Thyroid gland (tissue), 4 donors: ENCODE measurements at places on chromosomes 5 and 9. TPM values are rescaled to one million over a fixed set of nuclear protein-coding genes. Genes with fewer than 3 reads are reported as not detected.

CDH9 gene
- total RNA-seq, result not detected

FAM153A gene
- 0.81 TPM for total RNA-seq

KIF20A gene
- total RNA-seq, result not detected

TAF11L8 gene
- not detected for total RNA-seq

TAF1L gene
- not detected for total RNA-seq

OR4F3 gene
- total RNA-seq, result 0.45 TPM

CCNJL gene
- 11.8 TPM for total RNA-seq

- no peak for DNase-seq
These were observed 17.9 kb downstream of the STARD4 start for GRCh38 chr5:111494355-111494999.

GRCh38 chr9:134895908-134896833, 15.6 kb downstream of the FCN2 start:
- DNase-seq, result peak; percentile 85

DNA sequence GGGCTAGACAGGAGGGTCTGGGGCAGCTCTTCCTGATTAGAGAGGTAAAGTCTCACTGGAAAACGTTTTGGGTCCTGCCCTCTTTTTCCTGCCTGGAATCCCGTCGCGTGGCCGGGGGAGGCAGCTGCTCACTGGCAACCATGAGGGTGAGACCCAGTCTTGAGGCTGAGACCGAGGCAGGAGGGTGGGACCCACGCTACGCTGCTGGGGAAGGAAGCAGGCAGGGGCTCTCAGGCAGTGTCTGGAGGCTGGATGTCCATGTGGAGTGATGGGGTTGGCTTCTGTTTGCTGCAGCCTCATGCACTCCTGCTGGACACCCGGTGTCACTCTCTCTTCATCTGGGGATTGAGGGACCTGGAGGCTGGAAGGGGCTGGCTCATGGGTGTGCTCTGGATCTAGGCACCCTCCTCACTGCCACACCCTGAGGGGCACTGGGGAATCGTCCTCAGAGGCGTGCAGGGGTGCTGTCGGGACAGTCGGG, 11.3 kb upstream of the SLC2A6 start:
- no peak for DNase-seq

DNA sequence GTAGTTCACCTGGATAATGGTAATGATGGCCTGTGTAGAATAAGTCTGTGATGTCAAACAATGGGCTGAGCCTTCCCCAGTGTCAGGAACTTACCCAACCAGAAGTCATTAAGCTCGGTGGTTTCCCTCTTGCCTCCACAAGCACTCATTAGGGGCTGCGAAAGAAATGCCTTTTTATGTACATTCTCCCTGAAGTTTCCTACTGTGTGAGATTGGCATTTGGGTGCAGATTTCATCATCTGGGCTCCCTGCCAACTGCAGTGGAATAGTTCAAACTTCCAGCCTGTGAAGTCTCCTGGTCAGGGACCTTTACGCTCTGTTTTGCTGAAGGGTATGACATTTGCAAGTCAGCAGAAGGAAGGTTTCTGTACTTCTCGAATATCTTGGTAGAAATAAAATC, 41.6 kb upstream of the TMEM215 start:
- peak; percentile 28 for DNase-seq

GRCh38 chr9:98219794-98220370, 27.4 kb upstream of the CORO2A start:
- DNase-seq, result no peak

- DNase-seq, result no peak
These were observed 89.0 kb downstream of the PLPP1 start for GRCh38 chr5:55445791-55446190.

DNA sequence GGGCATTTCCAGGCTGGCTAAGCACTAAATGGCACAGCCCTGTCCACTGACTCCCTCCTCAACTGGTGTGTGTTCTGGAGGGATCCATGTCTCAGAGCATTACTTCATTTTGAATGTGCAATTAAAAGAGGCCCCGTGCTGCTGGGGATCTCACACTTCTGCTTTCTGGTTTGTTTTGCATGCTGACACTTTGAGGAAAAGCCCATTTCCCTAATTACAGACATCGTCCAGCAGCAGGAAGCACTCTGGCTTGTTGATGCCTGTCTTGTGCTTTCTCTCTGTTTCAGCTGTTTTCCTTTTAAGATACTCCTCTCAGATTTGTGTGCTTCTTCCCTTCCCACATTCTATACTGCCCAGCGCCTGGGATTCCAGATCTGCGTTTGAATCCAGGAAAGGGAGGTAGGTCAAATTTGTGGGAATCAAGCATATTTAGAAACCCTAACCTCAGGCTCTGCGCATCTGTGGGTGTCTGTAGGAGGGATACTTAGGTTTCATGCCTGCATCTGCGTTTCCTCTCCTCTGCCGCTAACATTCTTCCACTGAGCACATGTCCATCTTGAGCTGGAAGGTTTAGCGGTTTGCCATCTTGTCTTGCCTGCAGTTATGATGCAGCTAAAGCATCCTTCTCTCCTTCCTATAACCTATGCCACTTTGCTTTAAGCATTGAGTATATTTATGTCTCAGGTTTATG, 25.7 kb downstream of the SYK start:
- DNase-seq, result no peak

- DNase-seq, result no peak
These were observed 669.7 kb downstream of the NR2F1-AS1 start for GRCh38 chr5:92911293-92911692.

- no peak for DNase-seq
These were observed 56.7 kb downstream of the ZFR start for GRCh38 chr5:32387841-32388240.

DNA sequence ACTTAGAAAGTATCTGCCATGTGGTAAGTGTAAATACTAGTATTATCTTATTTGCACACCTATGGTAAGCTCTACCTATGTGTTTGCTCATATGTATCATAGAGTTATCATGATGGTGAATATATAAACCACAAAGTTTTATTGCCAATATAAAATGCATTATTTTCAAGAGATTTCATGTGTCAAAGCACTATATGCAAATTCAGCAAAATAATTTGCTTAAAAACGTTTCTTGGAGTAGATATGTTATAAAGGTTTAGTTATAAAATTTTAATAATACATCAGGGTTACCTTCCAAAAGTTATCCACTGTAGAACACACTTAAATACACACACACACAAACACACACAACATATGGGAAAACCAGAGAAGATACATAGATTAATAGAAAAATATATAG, 1431.7 kb upstream of the C9orf72 start:
- no peak for DNase-seq

GRCh38 chr9:88623698-88624097, 88.7 kb downstream of the NXNL2 start:
- DNase-seq, result no peak

DNA sequence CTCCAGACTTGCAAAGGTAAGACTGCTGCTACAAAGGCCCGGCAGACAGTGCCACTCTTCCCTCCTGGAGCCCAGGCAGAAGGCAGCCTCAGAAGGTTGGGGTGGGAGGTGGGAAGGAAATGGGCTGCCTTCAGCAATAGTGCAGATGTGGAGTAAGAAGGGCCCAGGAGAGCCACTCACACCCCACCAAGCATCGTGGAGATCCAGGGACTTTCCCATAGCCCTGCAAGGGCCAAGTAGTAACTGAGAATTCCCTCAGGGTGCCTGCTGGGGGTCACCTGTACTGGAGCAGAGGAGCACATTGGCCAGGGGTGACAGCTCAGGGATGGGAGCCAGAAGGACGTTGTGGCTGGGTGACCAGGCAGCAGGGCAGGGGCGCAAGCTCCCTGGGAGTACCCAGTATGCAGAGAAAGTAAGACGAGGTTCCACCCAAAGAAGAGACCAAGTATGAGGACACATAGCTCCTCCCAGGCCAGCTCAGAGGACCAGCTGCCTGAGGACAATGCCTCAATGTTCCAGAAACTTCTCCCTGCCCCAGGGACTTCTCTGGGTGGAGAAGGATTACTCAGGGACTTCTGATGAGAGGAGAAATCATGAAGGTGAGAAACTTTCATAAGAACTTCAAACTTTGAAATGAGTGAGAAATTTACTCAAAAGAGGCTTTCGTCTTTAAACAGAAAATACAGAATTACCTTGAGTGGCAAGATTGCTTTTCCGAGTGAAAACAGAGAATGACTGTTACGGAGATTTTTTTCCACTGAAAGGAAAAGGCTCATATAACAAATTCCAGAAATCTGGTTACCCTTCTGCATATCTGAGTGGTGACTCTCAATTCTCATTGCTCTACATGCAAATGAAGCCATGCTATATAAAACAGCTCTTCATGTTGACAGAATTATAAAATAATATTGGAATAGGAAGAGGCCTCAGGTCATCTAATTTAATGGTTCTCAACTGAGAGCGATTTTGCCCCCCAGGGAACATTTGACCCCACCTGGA, 87.9 kb upstream of the TRIO start:
- no peak for DNase-seq

- no peak for DNase-seq
These were observed 137.8 kb upstream of the RGMB start for GRCh38 chr5:98635656-98636055.

GRCh38 chr9:123637945-123638634, 282.1 kb downstream of the CRB2 start:
- no peak for DNase-seq

GRCh38 chr5:107653685-107654084, 17.1 kb downstream of the EFNA5 start:
- no peak for DNase-seq

DNA sequence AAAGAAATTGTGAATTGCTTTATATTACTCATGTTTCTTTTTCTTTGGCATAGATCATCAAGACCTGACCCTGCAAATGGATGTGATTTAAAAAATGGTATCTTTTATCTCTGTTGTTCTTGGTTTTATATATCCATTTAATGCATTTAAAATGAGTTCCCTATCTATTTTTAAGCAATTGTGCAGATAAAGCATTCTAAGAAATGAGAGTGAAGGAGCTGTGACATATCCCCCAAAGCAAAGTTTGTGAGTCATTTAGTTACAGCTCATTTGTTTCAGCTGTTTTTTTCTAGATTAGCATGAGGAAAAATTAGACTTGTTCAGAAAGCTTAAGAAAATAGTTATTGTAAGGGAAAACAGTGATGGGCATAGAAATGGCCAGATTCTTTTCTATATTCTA, 7.6 kb upstream of the ELOVL7 start:
- no peak for DNase-seq

DNA sequence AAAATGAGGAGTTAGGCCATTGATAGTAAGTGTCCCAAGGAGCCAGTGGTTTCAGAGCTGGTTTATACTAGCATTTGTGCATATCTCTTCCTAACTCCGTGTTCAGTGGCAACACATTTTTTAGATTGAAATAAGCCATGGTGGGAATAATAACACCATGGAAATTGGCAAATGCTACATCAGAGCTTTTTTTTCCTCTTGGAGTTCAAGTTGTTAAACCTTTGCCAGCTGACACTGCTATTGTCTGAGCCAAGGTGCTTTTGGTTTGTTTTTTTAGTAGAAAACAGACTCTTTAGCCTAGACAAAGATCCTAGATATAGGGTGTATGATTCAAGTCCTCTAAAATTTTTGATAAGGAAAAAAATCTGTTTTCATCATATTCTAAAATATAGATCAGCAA, 2.8 kb downstream of the ACO1 start:
- no peak for DNase-seq

DNA sequence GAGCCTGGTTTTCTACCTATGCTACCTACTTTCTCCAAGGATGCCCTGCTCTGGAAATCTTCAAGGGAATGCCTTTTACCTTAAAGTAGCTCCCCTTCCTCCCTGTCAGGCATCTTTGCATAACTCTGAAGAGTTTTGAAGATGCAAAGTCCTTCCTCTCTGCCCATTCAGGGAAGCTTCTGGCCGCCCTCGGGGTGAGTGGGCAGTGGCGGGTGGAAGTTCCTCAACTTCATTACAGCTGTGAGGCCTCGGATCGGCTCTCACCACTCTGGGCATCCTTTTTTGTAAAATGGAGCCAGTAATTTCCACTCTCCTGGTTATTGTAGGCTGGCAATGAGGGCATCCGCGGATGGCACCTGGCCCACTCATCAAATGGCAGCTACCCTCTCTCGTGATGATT, 31.7 kb upstream of the STXBP1 start:
- DNase-seq, result no peak

GRCh38 chr9:137590123-137590468, 216 bp downstream of the ZMYND19 start:
- no peak for DNase-seq
